Activated CD4-positive, alpha-beta T cell treated with anti-CD3 and anti-CD28 coated beads for 4 hours (primary cell): ENCODE measurements at places on chromosomes 12 and 14.

- DNase-seq = no peak
Observed at GRCh38 chr14:90715993-90716392, 100.2 kb downstream of the TTC7B start.

GRCh38 chr14:54893151-54893760 lies 9.4 kb downstream of the GCH1 start:
- DNase-seq = peak; percentile 53

DNA sequence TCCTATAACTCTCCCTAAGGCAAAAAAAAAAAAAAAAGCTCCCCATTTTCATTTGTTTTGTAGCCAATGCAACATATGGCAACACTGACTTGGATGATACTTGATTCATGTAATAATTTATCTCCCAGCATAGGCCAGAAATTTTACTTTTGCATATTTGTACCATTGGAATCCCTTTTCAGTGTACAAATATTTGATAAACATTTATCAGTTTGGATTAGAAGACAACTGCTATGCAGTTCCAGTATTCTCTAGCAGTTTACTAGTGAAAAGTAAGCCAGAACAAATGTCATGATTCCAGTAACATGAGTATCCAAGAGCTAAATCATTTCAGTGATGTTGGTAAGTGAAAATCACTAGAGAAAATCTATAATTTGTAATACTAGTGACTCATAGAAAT lies 392.3 kb downstream of the CCER1 start:
- no peak for DNase-seq

GRCh38 chr14:29454026-29454693 lies 473.5 kb downstream of the PRKD1 start:
- DNase-seq = no peak

DNA sequence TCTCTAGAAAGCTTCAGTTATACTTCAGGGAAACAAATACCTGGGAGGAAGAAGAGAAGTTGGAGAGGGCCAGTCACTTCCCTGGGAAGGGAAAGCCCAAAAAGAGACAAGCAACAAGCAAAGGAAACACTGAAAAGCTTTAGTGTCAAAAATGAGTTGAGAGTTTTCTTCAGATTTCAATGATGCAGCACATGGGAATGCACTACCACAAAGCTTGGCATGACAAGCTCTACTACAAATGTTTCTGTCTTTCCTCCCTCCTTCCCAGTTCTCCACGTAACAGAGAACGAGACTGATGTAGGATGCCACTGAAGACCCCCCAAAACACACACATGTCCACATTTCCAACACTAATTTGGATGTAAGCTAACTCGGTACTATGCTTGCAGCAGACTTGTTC lies 26.8 kb upstream of the ADAMTS20 start:
- DNase-seq = no peak

GRCh38 chr14:74426202-74426582 lies at the start of gene SYNDIG1L:
SYNDIG1L (minus strand) TSS chr14:74426210; CDS start chr14:74409744, 16,466 bp downstream.
- no peak for DNase-seq

DNA sequence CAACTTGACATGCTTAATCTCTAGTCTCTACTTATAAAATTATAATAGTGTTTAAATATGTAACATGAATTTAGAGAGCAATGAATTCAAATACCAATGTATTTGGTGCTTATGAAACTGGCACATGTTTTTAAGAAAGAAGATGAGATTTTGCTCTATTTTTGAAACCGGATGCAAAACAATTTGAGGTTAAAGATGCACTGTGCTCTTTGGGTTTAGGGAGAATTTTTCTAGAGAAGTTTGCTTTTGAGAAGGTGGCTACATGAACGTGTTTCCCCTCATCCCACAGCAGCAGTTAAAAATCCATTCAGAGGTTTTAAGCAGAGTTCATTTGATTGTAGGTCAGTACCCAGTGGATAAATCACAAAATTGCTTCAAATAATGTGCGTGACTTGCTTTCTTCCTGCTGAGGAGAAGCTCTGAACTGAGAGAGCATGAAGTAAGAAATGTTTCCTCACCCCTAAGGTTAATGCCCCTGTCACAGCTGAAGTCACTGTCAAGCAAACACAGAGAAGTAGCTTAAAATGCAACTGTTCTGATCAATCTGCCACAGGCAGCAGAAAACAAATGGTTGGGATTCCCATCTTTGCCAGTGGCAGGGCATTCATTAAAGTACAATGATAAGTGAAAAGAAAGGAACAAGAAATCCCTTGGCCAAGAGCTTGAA lies 241.9 kb upstream of the SYT1 start:
- no peak for DNase-seq

DNA sequence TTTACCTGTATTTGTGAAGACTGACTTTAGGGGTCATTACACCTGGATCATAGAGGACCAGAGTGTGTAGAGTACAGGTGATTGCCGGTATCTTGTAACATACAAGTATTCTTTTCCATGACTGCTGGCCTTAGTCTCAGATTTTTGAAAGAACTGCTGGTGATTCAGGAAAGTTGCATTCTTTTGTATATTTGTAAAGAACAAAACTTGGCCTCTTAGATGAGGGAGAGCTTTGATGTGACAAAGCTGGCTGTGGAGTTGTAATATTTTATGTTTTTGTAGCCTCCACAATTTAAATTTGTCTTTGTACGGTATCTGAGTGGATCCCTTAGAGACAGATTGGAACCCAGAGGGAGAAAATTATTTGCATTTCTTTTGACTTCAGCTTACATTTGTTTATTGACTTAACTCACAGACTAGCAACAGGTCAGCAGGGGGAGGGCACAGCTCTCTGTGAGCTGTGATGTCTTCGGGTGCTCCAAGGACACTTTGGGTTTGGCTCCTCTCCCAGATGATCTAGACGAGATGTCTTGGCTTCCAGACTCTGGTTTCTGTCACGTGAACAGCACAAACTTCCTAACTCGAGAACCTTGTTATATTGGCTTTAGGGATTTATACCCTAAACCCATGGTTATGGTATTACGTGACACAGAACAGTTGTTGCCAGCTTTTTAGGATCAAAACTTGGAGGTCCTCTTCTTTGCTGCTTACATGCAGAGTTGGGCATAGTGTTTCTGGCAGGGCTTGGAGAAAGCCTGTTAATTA lies 65.9 kb downstream of the DAAM1 start:
- no peak for DNase-seq

GRCh38 chr14:58637391-58638230 lies at the start of gene DACT1:
DACT1 (plus strand) TSS chr14:58637962; CDS start chr14:58638203, 241 bp downstream.
- DNase-seq = peak; percentile 59

GRCh38 chr14:94152676-94153075 lies 21.4 kb upstream of the PPP4R4 start:
- DNase-seq = no peak

GRCh38 chr12:88945051-88945732 lies 364.9 kb upstream of the KITLG start:
- no peak for DNase-seq

DNA sequence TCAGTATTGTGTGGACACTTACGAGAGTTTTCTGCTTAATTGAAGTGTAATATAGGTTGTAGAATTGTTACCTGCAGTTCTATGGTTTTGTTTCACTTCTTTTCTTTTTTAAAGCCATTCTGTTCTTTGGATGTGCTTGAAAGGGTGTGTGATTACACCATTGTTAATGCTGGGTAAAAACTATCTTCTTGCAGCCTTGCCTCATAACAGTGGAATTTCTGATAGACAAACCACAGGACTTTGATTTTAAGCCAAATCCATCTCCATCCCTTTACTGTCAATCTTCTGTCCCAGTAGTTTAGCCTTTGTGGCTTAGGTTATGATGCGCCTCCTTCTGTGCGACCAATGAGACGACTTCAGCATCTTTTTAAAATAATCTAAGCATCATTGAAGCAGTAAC lies 182.3 kb downstream of the PELI2 start:
- DNase-seq = no peak

DNA sequence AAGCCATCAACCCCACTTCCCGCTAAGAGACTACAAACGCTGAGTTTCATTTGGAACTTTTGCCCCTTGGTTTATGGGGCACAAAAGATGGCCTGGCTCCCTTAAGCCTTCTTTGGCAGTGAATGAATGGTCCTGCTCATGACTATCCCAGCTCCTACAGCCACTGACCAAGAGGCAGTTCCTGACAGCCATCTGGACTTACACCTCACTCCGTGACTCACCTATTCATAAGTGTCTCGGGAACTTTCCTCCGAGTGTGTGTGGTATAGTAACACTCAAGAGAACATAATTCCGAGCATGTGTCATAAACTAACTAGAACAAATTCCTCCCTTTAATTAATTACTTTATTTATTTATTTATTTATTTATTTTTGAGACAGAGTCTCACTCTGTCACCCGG lies 51.9 kb upstream of the NUDT4 start:
- no peak for DNase-seq

DNA sequence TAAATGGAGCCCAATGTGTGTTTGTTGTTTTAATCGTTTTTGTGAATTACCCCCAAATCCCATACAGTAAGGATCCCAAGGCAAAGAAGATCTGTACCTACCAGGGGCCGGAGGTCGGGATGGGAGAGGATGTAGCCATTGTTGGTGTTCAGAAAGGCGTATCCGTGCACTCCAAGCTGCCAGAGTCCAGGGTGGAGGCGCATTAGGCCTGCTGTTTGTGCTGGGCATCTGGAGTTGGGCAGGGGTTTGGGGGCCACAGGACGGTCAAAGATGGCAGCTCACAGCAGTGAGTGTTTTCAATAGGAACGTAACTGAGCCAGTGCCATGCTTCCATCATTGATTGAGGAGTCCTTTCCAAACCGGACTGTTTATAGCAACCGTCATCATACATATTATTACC lies 40.2 kb downstream of the CACNA2D4 start:
- DNase-seq = no peak

- no peak for DNase-seq
Observed at GRCh38 chr14:88477513-88478250, 77.1 kb downstream of the PTPN21 start.
